Left ventricle myocardium superior (tissue), 1 donor: ENCODE measurements at places on chromosomes 4 and X. TPM values are rescaled to one million over a fixed set of nuclear protein-coding genes. Genes with fewer than 3 reads are reported as not detected.

GRCh38 chrX:47556045-47556623, 4.9 kb upstream of the ARAF start:
- peak; percentile 88 for DNase-seq

- DNase-seq = no peak
Measured at GRCh38 chrX:68988865-68989264, 160.0 kb downstream of the EFNB1 start.

GRCh38 chr4:7434766-7435150, at the start of gene PSAPL1:
PSAPL1 (minus strand) TSS chr4:7434930; CDS start chr4:7434879, 51 bp downstream.
- DNase-seq = peak; percentile 70

Gene CXCL1
- total RNA-seq = 3.0 TPM

- DNase-seq = no peak
Measured at GRCh38 chr4:152698089-152698499, 18.3 kb upstream of the TMEM154 start.

GRCh38 chr4:87805971-87806370, 6.6 kb downstream of the IBSP start:
- DNase-seq = no peak

Gene CCSER1
- total RNA-seq = 13.3 TPM

Gene IGFBP7
- total RNA-seq = 723 TPM

DNA sequence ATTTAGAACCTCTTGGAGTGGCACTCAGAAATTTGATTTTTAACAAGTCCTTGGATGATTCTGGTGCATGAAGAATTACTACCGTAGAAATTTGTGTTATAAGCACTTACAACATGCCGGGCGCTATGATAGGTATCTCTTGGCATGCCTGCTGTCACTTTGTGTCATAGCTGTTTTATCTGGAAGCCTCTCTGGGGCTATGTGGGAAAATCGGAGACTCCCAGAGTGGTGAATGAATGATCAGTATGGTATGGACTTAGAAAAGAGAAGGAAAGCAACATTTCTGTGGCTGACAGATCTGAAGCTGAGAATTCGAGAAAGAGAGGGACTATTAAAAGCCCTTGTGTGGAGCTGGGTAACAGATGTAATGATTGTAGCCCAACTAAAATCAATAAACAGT, 177.4 kb upstream of the MAMLD1 start:
- DNase-seq = no peak

GRCh38 chr4:184415071-184415470, 59.3 kb downstream of the IRF2 start:
- no peak for DNase-seq

Gene RAB33A
- total RNA-seq = 0.59 TPM

- DNase-seq = no peak
Measured at GRCh38 chrX:72396117-72396516, 90.4 kb upstream of the CITED1 start.

GRCh38 chrX:115642895-115643530, 82.0 kb downstream of the PLS3 start:
- DNase-seq = no peak

GRCh38 chrX:19862634-19863211, 24.7 kb downstream of the SH3KBP1 start:
- DNase-seq = no peak

DNA sequence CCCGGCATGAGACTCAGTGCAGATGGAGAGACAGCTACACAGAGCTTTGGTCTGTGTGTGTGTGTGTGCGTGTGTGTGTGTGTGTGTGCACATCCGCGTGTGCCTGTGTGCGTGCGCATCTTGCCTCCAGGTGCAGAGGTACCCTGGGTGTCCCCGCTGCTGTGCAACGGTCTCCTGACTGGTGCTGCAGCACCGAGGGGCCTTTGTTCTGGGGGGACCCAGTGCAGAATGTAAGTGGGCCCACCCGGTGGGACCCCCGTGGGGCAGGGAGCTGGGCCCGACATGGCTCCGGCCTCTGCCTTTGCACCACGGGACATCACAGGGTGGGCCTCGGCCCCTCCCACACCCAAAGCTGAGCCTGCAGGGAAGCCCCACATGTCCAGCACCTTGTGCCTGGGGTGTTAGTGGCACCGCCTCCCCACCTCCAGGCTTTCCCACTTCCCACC, 14.3 kb downstream of the FGFR3 start:
- DNase-seq = no peak

DNA sequence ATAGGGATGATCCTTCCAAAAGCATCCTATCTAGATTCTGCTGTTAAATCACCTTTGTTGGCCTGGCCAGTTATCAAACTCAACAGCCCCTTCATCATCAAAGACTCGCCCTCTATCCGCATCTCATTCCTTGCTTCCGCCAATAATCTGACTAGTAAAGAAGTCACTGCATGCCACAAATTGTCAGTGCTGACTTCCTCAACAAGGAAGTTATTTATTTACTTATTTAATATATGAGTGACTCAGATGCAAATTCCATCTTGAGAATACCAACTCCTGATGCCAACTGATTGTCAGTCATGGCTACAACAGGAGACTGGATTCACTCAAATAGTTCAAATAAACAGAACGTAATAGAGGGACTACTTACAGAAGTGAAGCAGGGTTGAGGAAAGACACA, 283.8 kb downstream of the TRIML1 start:
- DNase-seq = no peak

Gene CYBB
- total RNA-seq = 20.4 TPM

DNA sequence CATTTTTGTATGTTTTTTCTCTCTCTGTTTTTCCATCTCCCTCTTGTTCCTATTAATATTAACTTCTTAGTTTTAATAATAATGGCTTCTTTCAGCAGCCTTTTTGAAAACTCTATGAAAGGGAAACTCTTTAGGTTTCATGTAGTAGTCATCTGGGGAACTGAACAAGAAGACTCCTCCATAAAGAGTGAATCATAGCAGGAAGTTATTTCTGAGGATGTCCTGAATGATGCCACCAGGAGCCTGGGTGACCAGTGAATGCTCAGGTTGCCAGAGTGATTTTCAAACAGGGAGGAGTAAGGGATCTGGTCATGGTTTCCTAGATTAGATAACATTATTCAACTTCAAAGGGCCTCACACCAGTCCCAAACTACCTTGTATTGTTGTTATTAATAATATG, 212.8 kb upstream of the PDE5A start:
- DNase-seq = no peak
